ENCODE measurements at places on chromosomes 16 and 17.

GRCh38 chr17:82974136-82974952, 105.1 kb upstream of the METRNL start:
- DNase-seq, result no peak

GRCh38 chr17:39629898-39630297, 3.1 kb downstream of the PPP1R1B start:
- no peak for DNase-seq

GRCh38 chr16:17171250-17172143, 299.3 kb downstream of the XYLT1 start:
- no peak for DNase-seq

DNA sequence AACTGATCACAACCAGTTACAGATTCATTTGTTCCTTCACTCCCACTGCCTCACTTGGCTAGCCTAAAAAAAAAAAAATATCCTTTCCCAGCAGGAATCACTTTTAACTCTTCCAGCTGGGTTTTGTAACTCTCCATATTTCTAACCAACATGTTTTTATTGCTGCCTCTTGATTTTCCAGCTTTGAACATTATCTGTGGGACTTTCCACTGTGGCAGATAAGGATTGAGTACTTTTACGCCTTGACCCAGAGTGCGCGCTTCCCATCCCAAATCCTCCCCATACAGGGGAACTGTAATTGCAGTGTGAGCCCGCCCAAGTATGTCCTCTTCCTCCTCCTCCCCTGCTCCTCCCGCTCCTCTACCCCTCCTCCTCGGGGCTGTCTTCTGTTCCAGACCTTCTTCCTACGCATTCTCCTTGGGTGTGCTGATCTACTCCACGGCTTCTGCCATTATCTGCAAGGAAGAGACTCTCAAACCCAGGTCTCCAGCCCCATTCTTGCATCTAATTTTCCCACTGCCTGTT, 43.4 kb downstream of the CYB5D2 start:
- no peak for DNase-seq

GRCh38 chr16:47481698-47482374, 20.7 kb downstream of the PHKB start:
- DNase-seq, result no peak

GRCh38 chr17:17541640-17542001, 45.4 kb upstream of the RASD1 start:
- no peak for DNase-seq

- DNase-seq, result no peak
Observed at GRCh38 chr16:79757163-79757562, 156.6 kb upstream of the MAF start.

- no peak for DNase-seq
Observed at GRCh38 chr16:86827521-86827920, 249.2 kb downstream of the FOXL1 start.

DNA sequence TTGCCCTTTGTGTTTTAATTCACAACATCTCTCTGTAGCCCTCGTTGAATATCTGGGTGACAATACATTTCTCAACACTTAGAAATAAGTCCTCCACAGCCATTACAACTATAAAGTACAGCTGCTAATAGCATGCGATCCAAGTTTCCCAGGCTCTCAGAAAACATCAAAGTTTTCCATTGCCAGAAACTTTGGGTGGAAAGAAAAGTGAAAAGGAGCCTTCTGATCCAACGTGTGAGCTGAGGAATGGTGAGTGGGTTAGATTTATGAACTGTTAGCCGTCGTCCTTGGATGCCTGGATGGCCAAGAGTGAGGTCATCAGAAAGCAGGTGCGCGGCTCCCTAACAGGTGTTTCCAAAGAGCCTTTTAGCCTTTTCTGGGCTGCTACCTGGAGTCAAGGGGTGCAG, 258.0 kb downstream of the PMP22 start:
- no peak for DNase-seq

Data from NCI-H1417 treated with DMSO at 0.1 percent for 48 hours (cell line).